T-helper 2 cell treated with Interferon-gamma antibody and Interleukin-4, amounts not matched to agents 5 μg/mL and 100 μg/mL, for 36 hours (primary cell): ENCODE measurements at places on chromosomes 3 and 15.

GRCh38 chr15:45891766-45892165 is 256.9 kb downstream of the SQOR start:
- DNase-seq = no peak
- no peak overlapping the region for H3K4me3 ChIP-seq
- no peaks in the 10 kb centered on the region for H3K4me1 ChIP-seq
- no peaks in the 10 kb centered on the region for H3K27me3 ChIP-seq

- no peak overlapping the region for H3K4me3 ChIP-seq
- no peak overlapping the region for H3K27ac ChIP-seq
- H3K27me3 ChIP-seq = peaks cover 26% of the 10 kb centered on the region
- DNase-seq = no peak
These were observed 39.2 kb upstream of the POLR2M start for GRCh38 chr15:57667171-57667849.

- H3K36me3 ChIP-seq = no peaks in the 10 kb centered on the region
- no peak for DNase-seq
- peak overlapping the region; percentile 80 for H3K4me3 ChIP-seq
- peaks cover 5% of the 10 kb centered on the region for H3K4me1 ChIP-seq
These were observed 30.0 kb downstream of the AP3B2 start for GRCh38 chr15:82679626-82680199.

- no peak overlapping the region for H3K4me3 ChIP-seq
- H3K36me3 ChIP-seq = no peaks in the 10 kb centered on the region
- no peak for DNase-seq
- H3K27ac ChIP-seq = no peak overlapping the region
These were observed 8.3 kb upstream of the CIB2 start for GRCh38 chr15:78139578-78139977.

DNA sequence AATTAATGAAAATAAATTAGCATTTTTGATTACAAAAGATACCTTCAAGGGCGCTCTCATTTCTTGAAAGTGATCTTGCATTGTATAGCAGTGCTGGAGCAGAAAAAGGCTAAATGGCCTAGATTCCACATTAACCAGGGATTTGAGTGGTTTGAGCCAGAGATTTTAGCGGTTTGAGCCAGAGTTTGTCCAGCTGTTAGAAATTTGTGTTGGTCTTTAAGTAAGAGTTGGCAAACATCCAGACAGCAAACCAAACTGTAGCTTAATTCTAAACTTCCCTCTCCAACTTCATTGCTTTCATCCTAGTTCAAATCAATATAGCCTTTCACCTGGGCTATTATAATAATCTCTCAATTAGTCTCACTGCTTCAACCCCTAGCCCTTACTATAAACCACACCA is 351.7 kb downstream of the IGSF11 start:
- no peaks in the 10 kb centered on the region for H3K27me3 ChIP-seq
- no peaks in the 10 kb centered on the region for H3K4me1 ChIP-seq
- H3K4me3 ChIP-seq = no peak overlapping the region
- H3K27ac ChIP-seq = no peak overlapping the region

GRCh38 chr3:14063152-14063551 is 61.5 kb downstream of the CHCHD4 start:
- no peak for DNase-seq
- H3K27ac ChIP-seq = no peak overlapping the region
- H3K27me3 ChIP-seq = no peaks in the 10 kb centered on the region
- H3K36me3 ChIP-seq = no peaks in the 10 kb centered on the region

GRCh38 chr3:136247436-136247835 is 2.7 kb upstream of the PCCB start:
- H3K36me3 ChIP-seq = no peaks in the 10 kb centered on the region
- H3K4me1 ChIP-seq = peaks cover 13% of the 10 kb centered on the region
- no peak overlapping the region for H3K27ac ChIP-seq
- DNase-seq = no peak

DNA sequence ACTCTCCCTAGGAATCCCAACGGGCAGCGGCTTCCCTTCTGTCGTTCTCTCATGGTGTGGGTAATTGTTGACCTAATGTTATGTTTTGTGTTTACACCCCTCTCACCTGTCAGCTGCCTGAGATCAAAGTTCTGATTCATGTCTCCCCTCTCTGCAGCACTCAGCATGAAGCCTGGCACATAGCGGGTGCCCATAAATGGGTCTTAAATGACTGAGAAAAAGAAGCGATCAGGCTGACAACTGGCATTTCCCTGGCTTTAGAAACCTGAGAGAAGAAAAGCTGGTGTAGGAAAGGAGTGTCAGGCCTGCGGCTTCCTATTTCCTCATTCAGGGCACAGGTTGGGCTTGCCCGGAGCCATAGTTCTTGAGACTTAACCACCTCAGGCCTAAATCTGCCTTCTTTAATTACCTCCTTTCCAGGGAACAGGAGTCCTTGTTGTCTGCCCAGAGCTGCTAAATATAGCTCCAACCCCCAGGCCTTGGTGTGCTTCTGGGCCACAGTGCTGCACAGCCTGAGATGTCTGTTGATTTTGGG is 31.8 kb downstream of the LPP start:
- no peaks in the 10 kb centered on the region for H3K27me3 ChIP-seq
- H3K4me1 ChIP-seq = peaks cover 26% of the 10 kb centered on the region

- no peaks in the 10 kb centered on the region for H3K36me3 ChIP-seq
- DNase-seq = no peak
- H3K27ac ChIP-seq = no peak overlapping the region
- peaks cover 4% of the 10 kb centered on the region for H3K4me1 ChIP-seq
- no peak overlapping the region for H3K4me3 ChIP-seq
These were observed 417.7 kb upstream of the TBL1XR1 start for GRCh38 chr3:177615015-177615414.

GRCh38 chr3:87267953-87268645 is 8.3 kb downstream of the POU1F1 start:
- H3K36me3 ChIP-seq = peaks cover 2% of the 10 kb centered on the region
- DNase-seq = no peak
- H3K27ac ChIP-seq = peak overlapping the region; percentile 69
- H3K4me3 ChIP-seq = peak overlapping the region; percentile 46
- peaks cover 5% of the 10 kb centered on the region for H3K27me3 ChIP-seq

- H3K36me3 ChIP-seq = no peaks in the 10 kb centered on the region
- DNase-seq = no peak
- H3K27ac ChIP-seq = no peak overlapping the region
- H3K27me3 ChIP-seq = no peaks in the 10 kb centered on the region
These were observed 178.6 kb upstream of the TRIM42 start for GRCh38 chr3:140499114-140499757.

GRCh38 chr15:66041276-66041675 is 172.0 kb downstream of the RAB11A start:
- no peak overlapping the region for H3K27ac ChIP-seq
- H3K4me1 ChIP-seq = no peaks in the 10 kb centered on the region
- no peaks in the 10 kb centered on the region for H3K36me3 ChIP-seq
- peaks cover 33% of the 10 kb centered on the region for H3K27me3 ChIP-seq

GRCh38 chr15:99135194-99135593 is 30.3 kb downstream of the SYNM start:
- no peak overlapping the region for H3K27ac ChIP-seq
- no peaks in the 10 kb centered on the region for H3K27me3 ChIP-seq
- DNase-seq = peak; percentile 16
- H3K4me1 ChIP-seq = no peaks in the 10 kb centered on the region
- H3K4me3 ChIP-seq = no peak overlapping the region
- no peaks in the 10 kb centered on the region for H3K36me3 ChIP-seq

GRCh38 chr15:90930861-90931574 is 1.3 kb downstream of the HDDC3 start:
- H3K27me3 ChIP-seq = no peaks in the 10 kb centered on the region
- peaks cover 8% of the 10 kb centered on the region for H3K36me3 ChIP-seq
- no peak for DNase-seq
- peak overlapping the region; percentile 100 for H3K4me3 ChIP-seq
- peaks cover 43% of the 10 kb centered on the region for H3K4me1 ChIP-seq

GRCh38 chr3:32296251-32297204 is 58.0 kb downstream of the CMTM8 start:
- peak; percentile 44 for DNase-seq
- H3K27ac ChIP-seq = peak overlapping the region; percentile 80
- peaks cover 1% of the 10 kb centered on the region for H3K27me3 ChIP-seq
- H3K4me3 ChIP-seq = peak overlapping the region; percentile 73

DNA sequence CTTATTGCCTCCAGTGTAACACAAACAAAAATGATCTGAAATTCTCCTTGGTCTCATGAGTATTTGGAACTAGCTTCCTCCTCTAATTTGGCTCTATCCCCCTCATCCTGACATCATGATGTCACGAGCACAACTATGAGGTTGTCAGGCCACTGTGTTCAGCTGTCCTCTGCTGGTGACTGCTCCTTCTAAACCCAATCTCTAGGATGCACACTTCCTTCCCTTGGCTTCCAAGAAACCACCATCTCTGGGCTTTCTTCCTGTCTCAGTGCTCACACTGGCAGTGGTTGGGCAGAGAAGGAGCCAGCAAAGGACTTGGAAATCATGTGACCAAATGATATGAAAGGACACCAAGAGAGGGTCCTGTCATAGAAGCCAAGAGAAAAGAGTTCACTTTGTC is 30.7 kb upstream of the EIF1B start:
- DNase-seq = no peak
- H3K36me3 ChIP-seq = no peaks in the 10 kb centered on the region
- H3K4me3 ChIP-seq = no peak overlapping the region
- H3K4me1 ChIP-seq = no peaks in the 10 kb centered on the region

DNA sequence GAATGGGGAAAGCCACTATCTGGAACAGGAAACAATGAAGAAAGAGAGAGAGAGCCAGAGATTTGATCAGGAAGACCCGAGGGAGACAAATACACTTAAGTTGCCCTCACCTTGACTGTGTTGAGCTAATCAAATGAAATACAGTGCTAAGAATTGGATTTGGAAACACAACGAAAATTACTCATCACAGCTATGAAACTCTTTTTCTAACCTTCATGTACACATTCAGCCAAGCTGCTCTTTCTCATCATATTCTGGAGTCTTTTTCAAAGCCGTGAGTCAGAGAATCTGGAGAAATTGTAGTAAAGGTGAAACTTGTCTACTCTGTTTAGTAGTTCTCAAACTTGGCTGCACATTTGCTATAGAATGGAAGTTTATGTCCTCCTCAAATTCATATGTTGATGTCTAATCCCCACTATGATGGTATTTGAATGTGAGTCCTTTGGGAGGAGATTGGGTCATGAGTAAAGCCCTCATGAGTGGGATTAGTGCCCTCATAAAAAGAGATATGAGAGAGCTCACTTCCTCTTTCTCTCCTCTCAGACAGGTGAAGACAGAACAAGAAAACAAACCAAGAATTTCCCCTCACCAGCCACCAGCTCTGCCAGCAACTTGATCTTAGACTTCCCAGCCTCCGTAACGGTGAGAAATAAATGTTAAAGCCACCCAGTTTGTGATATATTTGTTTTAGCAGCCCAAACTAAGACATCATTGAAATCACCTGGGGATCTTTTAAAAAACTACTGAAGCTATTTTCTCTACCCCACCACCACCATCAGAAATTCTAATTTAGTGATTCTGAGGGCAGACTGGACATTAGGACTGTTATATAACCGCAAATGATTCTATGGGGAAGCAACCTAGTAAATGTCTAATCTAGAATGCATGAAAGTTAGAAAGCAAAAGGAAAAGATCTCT is 143.6 kb upstream of the GRM7 start:
- DNase-seq = no peak
- no peaks in the 10 kb centered on the region for H3K36me3 ChIP-seq
- H3K27ac ChIP-seq = no peak overlapping the region
- H3K27me3 ChIP-seq = no peaks in the 10 kb centered on the region

- H3K36me3 ChIP-seq = no peaks in the 10 kb centered on the region
- no peak for DNase-seq
- H3K27me3 ChIP-seq = peaks cover 7% of the 10 kb centered on the region
- no peaks in the 10 kb centered on the region for H3K4me1 ChIP-seq
These were observed 8.0 kb upstream of the RAD54L2 start for GRCh38 chr3:51530485-51530884.

GRCh38 chr15:67862750-67863441 is 23.1 kb upstream of the RNU6-1 start:
- H3K4me1 ChIP-seq = peaks cover 4% of the 10 kb centered on the region
- no peak for DNase-seq
- H3K36me3 ChIP-seq = no peaks in the 10 kb centered on the region
- H3K27ac ChIP-seq = no peak overlapping the region
- no peak overlapping the region for H3K4me3 ChIP-seq

- DNase-seq = no peak
- peaks cover 4% of the 10 kb centered on the region for H3K4me1 ChIP-seq
- no peak overlapping the region for H3K4me3 ChIP-seq
- no peaks in the 10 kb centered on the region for H3K27me3 ChIP-seq
These were observed 12.9 kb downstream of the BDH1 start for GRCh38 chr3:197542741-197543454.
